ENCODE measurements at places on chromosomes 5 and 9.
A peak's percentile ranks its signal among the peaks of the same experiment; 100 is the strongest.

DNA sequence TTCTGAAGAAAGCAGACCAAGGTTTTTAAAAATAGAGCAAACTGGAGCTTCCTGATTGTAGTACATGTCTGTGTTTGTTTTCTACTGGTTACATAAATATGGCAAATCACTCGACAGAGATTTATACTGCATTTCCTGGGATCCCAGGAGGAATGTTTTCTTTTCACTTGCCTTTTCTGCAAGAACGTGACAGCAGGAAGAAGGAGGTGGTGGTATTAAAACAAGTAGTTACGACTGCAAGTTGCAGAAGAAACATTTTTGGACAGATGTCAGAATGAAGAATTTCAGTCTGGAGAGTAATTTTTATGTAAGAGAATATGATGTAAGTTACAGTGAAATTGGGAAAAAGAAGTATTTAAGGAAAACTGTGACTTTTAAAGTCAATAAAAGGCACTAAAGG is 253.7 kb upstream of the NFIL3 start:
- no peak for DNase-seq

GRCh38 chr5:169652057-169652456 is 15.0 kb downstream of the DOCK2 start:
- no peak for DNase-seq

GRCh38 chr5:126355940-126356339 is 67.3 kb upstream of the GRAMD2B start:
- no peak for DNase-seq

DNA sequence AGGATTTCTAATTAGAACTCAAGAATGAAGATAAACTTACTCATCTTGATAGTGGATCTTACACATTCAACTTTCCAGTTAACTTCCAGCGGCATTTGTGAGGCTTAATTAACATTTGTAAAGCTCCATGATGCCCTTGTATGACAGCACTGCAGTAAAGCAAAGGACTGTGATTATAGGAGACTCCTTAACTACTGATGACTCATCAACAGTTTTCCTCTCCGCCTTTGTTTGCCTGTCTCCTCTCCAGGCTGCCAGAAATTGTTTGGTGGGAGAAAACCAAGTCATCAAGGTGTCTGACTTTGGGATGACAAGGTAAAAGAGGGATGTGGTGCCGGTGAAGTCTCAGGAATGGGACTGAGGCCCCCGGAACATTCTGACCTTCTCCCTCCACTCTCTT is 20.4 kb upstream of the CYFIP2 start:
- no peak for DNase-seq

DNA sequence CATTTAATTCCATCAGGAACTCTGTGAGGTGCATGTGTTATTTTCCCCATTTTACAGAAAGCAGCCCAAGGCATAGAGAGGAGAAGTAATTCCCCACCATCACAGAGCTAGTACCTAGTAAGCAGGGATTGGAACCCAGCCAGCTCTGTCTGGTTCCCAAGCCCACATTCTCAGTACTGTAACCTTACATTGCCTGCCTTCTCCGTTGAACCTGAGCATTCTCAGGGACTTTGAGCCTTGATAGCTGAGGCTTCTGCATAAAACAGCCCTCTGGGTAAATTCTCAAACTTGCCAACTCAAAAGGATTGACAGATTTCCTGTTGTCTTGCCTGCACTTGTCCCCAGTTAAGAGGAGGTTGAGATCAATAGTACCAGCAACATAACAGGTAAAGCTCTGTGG is 9.2 kb upstream of the GLE1 start:
- no peak for DNase-seq

- no peak for DNase-seq
These were observed 48.2 kb downstream of the DAB2IP start for GRCh38 chr9:121699571-121700164.

- no peak for DNase-seq
These were observed 54.3 kb upstream of the BOD1 start for GRCh38 chr5:173670791-173671120.

DNA sequence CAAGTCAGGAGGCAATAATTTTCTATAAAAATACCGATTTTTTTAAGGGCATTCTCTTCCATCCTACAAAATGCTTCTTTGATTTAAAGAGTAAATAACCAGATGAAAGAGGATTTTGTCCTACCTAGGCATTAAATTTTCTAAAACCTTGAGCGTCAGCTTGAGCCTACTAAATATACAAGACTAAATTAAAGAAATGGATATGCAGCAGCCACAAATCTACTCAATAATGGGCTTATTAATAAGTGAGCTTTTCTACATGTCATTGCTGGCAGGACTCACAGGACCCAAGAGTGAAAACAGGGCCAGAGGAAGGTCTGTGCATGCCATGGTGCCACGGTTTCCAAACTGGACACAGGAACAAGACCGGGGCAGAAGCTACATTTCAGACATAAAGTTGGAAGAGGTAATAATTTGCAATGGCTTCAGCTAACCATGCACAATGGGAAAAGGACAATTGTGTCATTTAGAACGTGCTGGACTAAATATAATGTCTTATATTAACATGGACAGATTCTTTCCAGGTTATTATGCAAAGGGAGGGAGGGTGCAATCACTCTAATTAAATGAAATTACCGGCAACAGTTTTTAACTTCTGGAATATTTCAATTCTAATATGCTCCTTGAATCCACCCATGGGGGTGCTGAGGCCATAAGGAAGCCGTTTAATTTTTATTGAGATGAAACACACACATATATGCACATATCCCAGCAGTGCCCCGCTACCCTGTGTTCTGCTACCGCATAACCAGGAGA is 5.2 kb downstream of the WHRN start:
- no peak for DNase-seq

GRCh38 chr5:107184871-107185270 is 485.9 kb downstream of the EFNA5 start:
- no peak for DNase-seq

GRCh38 chr9:114696814-114697544 is 15.0 kb upstream of the TEX48 start:
- DNase-seq: peak; percentile 55

DNA sequence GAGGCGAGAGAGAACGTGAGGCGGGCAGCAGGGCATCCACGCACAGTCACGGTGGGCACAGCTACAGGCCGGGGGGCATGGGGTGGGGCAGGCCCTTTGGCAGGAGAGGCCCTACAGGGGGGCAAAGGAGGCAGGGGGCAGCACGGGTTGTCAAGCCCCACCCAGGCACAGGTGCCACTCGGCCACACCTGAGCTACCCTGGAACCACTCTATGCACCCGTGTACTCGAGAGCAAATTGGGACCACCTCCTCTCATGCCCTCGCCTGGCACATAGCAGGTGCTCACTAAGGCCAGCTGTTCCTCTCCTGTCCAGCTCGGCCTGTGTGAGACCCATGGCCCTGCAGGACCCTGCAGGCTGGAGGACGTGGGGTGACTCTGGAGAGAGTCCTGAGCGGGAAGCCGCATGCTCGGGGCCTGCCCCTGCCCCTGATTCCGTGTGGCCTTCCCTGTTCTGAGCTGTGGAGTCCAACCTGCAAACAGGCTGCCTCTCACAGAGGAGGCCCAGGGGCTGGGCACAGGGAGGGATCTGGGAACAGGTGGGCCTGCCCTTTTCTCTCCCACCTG is 31.4 kb upstream of the SARDH start:
- no peak for DNase-seq

GRCh38 chr9:106962122-106962521 is 99.2 kb downstream of the ZNF462 start:
- DNase-seq: no peak

- no peak for DNase-seq
These were observed 6.2 kb downstream of the ASS1 start for GRCh38 chr9:130451004-130451390.
